ENCODE measurements at places on chromosomes 13 and 19.

GRCh38 chr19:47407417-47407774 lies 11.9 kb downstream of the MEIS3 start:
- DNase-seq = no peak

- no peak for DNase-seq
Observed at GRCh38 chr13:22108283-22108942, 437.5 kb downstream of the FGF9 start.

DNA sequence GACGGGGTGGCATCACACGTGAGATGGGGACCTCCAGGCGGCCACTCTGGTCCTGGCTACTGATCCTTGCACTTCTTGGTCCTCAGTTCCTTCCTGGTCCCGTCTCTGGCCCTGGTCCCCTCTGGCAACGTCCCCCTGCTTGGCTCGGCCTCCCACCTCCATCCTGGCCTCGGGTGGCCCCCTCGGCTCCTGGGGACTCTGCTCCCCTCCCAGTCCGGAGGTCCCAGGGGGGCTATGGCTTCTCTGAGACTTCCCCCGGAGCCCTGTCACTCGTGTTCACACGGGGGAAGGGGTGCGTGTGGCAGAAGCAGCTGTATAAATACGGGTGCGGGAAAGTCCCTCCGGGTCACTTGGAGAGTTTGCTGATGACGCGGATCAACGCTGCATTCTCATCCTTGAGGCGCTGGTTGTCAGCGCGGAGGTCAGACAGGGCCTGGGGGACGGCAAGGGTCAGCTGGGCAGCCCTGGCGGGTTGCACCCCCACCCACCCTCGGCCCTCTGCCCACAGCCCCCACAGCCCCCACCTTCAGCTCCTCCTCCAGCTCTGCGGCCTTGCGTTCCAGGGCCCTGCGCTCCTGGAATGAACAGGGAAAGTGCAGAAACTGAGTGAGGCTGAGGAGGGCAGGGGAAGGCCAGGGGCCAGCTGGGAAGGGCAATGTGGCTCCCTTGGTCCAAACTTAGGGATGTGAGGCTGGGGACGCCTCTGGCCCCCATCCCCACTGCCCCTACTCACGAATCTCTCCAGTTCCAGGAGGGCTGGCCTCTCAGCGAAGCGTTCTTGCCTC lies 15.6 kb downstream of the EPS8L1 start:
- DNase-seq = no peak

- no peak for DNase-seq
Observed at GRCh38 chr13:111967572-111968201, 99.3 kb upstream of the SOX1 start.

GRCh38 chr13:21637296-21637695 lies 33.3 kb upstream of the MICU2 start:
- no peak for DNase-seq

- no peak for DNase-seq
Observed at GRCh38 chr19:19385896-19386869, 19.3 kb upstream of the GATAD2A start.

GRCh38 chr13:97142452-97142851 lies 79.7 kb upstream of the MBNL2 start:
- DNase-seq = no peak

DNA sequence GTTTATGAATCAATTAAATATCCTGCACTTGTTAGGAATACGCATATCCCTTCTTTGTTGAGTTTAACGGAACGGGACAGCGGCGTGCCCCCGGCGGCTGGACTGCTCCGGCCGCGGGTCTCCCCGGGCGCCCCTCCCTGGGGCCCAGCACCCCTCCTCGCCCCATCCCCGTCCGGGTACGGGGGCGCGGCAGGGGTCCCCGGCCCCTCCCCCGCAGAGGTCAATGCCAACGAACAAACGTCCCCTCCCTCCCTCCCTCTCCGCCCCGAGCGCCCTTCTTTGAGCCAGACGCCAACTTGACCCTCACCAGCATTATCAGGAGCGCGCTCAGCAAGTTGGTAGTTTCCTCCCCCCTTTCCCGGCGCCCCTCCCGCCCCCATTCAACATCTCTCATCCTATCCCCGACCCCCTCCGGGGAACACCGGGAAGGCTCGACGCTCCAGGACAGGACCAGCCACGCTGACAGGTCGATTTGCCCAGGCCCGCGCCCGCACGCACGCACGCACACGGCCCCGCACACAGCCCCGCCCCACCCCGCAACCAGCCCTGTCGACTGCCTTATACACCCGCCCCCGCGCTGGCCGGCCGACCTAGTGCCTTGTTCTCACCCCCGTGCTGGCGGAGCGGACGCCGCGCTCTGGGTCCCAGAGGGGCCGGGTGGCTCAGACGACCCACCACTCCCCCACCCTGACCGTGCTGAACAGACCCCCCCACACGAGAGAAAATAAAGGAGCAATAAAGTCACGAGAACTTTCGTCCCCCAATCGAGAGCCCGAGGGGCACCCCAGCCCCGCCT lies 5.0 kb downstream of the LYL1 start:
- DNase-seq = no peak

GRCh38 chr13:75872980-75873379 lies 236.8 kb downstream of the LMO7 start:
- no peak for DNase-seq

DNA sequence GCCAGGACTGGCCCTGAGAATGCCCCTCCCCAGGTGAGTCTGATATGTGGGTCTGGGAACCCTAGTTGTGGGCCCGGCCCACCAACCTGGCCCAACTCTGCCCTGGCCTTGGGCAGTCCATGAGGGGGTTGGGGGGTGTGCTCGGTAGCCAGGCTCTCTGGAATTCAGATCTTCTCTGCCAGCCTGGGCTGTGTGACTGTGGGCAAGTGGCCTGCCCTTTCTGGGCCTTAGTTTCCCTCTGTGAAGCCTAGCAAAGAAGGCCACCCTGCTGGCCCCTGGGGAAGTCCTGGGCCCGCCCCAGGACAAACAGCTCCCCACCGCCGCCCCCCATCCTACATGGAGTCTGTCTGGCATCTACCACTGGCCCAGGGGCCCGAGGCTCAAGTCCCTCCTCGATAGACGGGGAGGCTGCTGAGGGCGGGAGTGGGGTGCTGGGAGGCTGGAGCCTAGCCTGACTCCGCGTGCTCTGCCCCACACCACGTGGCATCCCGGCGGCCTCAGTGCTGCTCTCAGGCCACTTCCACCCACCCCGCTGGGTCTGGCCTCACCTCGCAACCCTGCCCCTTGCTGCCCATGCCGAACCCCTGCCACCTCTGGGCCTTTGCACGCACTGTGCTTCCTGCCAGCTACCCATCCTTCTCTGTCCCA lies 8.3 kb upstream of the TBXA2R start:
- DNase-seq = no peak

DNA sequence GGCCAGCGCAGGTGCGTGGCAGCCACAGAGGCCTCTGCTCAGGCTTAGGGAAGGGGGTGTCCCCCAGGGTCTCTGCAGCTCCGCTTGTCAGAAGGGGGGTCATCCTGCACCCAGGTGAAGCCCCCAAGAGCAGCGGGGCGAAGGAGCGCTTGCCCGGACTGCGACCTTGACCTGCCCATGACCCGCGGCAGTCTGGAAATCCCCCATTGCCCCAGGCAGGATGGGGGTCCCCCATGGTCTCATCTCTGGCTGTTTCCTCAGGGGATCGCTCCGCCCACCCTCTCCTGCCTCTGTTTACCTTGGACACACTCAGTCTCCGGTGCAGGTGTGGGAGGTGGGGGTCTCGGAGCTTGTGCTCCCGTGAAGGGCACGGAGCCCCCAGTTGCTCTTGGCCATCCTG lies 82.7 kb downstream of the KDM4B start:
- no peak for DNase-seq

- peak; percentile 56 for DNase-seq
Observed at GRCh38 chr13:97921176-97921816, 32.2 kb upstream of the IPO5 start.

GRCh38 chr19:33713194-33713593 lies 83.5 kb upstream of the KCTD15 start:
- DNase-seq = no peak

- DNase-seq = no peak
Observed at GRCh38 chr13:62684359-62684758, 1268.7 kb upstream of the PCDH20 start.

- DNase-seq = no peak
Observed at GRCh38 chr19:38059897-38060296, 152.9 kb downstream of the SIPA1L3 start.

DNA sequence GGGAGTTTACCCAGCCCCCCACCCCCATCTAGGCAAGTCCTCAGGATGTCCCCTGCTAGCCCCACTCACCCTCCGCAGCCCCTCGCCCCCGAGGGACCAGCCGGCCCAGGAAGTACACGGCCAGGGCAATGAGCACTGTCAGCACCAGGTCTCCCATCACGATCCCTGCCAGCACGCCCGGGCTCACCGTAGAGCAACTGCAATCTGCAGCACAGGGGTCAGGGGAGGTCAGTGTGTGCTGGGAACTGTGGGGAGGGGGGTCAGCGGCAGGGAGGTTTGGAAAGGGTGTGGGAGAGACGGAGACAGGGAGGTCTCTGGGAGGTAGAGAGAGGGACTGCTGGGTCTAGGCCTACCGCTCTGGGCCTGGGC lies 734 bp downstream of the TYROBP start:
- no peak for DNase-seq

DNA sequence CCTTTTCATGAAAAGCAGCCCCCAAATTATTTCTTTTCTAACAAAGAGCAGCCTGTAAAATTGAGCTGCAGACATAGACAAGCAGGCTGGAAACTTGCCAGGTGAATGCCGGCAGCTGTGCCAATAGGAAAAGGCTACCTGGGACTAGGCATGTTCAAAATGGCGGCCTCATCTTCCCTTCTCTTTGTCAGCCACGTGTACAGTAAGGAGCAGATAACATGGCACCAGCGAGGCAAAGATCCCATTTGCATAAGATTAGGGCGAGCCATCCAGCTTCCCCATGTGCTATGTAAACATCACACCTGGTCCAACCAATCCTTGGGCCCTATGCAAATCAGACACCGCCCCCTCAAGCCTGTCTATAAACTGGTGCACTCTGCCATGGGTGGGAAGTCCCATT lies 31.2 kb upstream of the CACNA1A start:
- DNase-seq = no peak

DNA sequence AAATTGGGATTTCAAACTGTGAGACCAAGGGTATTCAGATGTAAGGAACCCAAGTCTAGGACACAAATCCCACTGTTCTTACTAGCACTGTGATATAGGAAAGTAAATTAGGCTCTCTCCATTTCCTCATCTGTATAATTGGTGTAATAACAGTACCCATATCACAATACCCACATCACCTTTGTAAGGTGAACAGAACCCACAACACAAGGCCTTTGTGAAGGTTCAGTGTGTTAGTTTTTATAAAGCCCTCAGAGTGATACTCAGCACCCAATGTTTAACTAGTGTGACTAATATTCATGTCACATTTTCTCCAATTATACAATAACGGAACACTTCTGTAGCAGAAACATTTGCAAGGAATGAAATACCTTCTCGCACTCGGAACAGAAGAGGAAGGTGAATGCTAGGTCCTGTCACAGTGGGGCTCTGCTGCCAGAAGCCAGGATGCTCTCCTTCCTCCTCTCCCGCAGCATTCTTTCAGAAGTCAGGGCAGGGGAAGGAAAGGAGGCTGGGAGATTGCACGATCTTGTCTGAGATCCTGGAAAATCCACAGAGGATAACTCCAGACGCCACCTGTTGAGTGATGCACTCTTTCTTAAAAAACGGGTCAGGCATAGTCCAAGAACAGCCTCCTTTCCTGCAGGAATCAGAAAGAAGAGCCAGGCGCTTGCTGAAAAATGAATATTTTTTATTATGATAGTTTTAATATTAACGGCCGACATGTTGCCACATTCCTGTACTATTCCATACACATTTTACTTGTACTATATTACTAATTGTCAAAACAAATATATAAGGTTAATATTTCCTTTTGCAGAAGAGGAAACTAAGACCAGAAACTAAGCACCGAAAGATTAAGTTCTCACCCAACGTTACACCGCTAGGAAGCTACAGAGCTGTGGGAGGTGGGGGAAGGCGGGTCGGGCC lies 762 bp downstream of the ZNF45 start:
- no peak for DNase-seq

DNA sequence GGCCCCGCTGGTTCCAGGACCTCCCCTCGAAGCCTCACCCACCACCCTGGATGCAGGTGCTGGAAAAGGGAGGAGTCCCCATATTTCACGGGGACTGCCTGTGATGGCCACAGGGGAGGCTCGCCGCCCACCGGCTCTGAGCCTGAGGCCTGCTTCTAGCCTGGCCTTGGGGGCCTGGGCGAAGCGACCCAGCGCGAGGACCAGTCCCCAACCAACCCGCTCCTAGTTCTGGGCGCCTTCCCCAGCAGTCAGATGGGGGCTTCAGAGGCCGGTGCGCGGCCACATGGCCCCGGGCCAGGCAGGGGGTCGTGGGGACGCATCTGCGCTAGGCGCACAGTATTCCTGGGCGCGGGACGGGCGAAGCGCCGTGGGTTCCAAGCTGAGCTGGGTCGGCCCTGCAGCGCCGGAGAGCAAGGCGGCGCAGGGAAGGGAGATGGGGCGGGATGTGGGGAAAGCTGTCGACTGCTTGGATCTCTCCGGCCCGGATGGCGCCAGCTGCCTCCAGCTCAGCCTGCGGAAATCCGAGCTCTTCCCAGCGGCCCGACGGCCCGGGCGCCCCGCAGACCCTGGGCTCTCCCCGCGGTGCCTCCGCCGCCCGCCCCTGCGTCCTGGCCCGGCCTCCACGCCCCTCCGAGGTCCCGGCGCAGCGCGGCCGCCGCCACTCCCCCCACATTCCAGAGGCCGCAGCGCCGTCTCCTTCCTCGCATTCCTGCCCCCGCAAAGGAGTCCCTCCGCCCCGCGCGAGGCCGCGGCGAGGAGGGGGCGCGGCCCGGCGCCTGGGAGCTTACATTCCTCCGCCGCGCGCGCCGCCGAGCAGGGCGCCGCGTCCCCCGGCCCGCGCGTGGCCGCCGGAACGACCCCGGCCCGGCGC lies at the start of gene WTIP:
Gene WTIP (plus strand): TSS at position 788 of the 871 bp plus-strand sequence. CDS start 217 bp downstream, outside the sequence.
- peak; percentile 86 for DNase-seq

GRCh38 chr19:55116859-55117662 lies at the start of gene PPP1R12C:
Gene PPP1R12C (minus strand): TSS chr19:55117637. CDS start chr19:55117543, 94 bp downstream.
- no peak for DNase-seq

DNA sequence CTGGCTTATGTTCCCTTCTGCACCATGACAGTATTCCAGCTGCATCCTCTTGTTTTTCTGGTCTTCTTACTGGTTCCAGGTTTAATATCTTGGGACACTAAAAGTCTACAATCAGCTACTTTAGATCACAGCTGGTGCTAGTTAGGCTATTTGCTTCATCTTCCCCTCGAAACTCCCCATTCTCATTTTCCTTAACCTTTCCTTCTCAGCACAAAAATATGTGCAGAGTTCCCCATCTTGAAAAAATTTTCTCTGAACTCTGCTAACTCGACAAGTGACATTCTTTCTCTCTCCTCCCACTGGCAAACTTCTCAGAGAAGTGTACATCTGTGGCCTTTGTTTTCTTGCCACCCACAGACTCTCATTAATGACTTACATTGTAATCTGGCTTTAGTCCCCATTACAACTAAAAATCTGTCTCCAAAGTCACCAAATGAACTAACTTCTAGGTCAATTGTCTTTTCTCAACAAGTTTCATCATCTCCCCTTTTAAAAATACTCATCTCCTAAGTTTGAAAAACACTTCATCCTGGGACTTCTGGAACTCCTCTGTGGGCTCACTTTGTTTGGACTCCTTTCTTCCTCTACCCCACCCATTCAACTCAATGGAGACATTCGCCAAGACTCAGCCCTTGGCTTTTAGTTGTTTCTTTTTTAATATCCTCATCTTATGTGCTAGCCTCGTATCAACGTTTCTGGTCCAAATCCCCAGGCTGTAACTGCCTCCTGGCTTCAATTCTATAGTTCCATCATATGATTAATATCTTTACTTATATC lies 7.1 kb upstream of the KL start:
- no peak for DNase-seq

GRCh38 chr19:58513213-58513693 lies 1.5 kb upstream of the SLC27A5 start:
- no peak for DNase-seq
